ENCODE measurements at places on chromosomes 3 and 15.
A peak's percentile ranks its signal among the peaks of the same experiment; 100 is the strongest.

DNA sequence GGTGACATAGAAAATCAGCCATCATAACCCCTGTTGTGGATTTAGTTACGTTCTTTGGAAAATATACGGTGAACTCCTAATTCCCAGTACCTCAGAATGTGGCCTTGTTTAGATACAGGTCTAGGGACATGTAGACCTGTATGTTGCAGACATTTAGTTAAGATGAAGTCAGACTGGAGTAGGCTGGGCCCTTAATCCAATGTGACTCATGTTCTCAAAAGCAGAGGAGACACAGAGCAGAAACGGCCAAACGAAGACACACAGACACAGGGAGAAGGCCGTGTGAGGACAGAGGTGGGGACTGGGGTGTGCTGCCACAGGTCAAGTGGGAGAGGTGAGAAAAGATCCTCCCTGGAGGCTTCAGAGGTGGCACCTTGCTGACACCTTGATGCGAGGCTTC lies 119.0 kb upstream of the PROK2 start:
- no peak for DNase-seq

DNA sequence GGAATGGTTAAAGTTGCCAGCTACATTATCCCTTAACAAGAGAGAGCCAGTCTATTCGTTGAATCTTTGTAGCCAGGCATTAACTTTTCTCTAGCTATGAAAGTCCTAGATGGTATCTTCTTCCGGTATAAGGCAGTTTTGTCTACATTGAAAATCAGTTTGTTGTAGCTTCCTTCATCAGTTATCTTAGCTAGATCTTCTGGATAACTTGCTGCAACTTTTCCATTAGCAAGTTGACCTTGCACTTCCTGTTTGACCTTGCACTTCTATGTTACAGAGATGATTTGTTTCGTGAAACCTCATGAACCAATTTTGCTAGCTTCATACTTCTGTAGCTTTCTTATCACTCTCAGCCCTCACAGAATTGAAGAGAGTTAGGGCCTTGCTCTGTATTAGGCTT lies 24.1 kb downstream of the TOPAZ1 start:
- DNase-seq = no peak

DNA sequence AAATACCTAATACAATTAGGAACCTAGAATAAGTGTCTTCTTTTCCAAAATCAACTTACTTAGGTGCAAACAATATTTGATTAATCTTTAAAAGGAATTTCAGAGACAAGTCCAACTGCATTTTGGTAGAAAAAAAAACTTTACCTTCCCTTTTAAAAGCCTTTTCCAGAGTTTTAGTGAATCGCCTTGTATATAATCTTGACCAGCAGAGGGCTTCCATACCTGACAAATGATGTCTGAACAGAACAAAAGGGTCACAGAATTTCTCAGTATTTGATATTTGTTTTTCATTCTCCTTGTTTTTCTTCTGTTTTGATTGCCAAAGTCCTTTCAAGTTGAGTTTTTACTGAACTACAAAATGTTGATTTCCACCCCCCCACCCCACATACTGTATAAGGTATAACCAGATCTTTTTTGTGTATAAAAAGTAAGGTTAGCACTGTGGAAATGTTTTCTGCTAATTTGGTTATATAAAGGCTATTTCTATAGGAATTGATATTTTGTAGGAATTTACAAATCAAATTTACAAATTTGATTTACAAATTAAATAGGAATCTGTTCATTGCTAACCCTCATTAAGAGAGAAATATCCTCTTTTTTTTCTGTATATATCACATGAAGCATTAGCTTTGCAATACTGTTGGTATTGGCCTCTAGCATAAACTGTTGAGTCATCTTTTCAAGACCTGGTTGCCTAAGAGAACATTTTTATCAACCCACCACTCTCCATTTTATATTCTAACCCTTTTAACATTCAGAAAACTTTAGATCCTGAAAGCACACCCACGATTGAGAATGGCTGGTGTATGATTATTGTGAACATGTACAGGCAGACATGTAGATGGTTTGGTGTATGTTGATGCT lies 464.1 kb upstream of the RARB start:
- no peak for DNase-seq

GRCh38 chr3:167657684-167658225 lies 4.0 kb upstream of the WDR49 start:
- DNase-seq = no peak

GRCh38 chr3:143769616-143770015 lies 78.7 kb downstream of the SLC9A9 start:
- DNase-seq = no peak

DNA sequence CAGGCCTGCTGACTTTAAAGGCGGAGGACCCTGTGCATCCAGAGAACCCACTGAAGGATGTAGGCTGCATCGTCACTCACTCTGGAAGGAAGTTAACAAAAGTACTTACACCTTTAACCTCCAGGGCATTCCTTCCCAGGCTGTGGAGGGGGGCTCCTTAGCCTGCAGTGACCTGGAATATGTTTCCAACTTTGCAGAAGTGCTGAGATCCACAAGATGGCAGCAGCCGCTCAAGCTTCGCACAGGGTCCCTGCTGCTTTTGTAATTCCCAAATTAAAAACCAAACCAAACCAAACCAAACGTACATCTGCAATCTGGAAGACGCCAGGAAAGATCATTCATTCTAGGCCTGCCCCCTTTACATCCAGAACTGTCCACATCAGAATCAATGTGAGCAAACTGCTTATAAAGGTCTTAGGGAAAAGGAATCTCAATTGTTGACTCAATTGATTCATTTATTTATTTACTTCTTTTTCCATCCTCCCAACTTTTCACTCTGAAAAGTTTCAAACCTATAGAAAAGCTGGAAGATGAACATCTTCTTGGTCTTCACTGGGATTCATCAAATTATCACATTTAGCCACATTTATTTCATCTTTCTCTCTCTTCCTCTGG lies 70.5 kb upstream of the KLHL25 start:
- peak; percentile 53 for DNase-seq

- no peak for DNase-seq
These were observed 408.2 kb upstream of the TGFBR2 start for GRCh38 chr3:30198162-30198561.

- no peak for DNase-seq
These were observed 3.1 kb downstream of the IFRD2 start for GRCh38 chr3:50289130-50289529.

DNA sequence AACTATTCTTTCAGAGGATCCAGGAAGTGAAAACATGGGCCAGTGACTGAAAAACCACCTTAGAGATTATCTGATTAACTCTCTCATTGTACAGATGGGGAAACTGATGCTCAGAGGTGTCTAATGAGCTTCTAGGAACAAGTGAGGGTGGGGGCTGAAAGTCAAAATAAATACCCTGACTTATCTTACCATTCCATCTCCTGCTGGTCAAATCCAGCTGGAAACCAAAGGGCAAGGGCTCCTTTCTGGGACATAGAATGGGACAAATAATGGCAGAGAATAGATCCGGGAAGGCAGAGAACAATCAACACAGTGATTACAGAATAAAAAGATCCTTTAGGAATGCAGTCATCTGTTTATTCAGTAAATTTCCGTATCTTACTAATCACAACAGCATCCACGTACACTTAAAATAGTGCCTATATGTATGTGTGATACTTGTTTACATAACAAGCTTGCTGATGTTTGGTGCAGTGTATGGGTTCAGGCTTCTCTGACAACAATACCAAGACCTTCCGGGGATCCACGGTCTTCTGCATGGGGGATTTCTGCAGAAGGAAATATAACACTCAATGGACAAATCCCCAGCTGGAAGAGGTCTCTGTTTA lies 173.2 kb downstream of the THSD4 start:
- DNase-seq = no peak

GRCh38 chr3:72368331-72368975 lies 479.8 kb downstream of the SHQ1 start:
- no peak for DNase-seq

DNA sequence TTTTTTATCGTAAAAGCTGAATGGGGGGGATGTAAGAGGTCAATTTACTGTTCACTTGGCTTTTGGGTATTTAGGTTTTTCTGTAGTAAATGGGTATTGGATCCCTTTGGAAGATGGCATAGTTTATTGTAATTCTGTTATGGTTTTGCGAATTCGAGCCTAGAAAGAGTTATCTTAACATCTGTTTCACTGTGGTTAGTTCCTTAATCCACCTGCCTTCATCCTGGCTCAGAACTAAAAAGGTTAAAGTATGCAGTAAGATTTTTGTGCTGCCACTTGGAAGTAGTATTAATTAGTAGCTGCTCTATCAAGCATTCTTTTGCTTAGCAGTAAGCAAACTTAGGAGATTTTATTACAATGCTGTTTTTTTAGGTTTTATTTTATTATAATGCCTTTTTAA lies 62.4 kb downstream of the ARIH1 start:
- DNase-seq = no peak

DNA sequence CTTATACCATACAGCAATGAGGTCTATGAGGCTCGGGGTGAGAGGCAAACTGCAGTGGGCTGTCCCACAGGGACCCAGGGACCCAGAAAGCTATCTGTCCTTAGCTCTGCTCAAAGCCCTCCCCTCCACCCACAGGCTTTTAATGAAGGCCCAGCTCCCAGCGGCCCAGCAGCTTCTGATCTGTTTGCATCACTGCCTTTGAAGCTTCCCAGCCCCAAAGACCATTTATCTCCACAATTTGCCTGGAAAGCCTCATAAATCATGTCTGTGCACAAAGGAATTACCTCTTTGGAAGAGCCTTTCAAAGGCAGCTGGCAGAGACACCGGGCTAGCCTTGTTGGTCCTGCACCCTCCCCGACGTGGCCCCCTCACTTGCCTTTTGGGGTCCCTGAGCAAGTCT lies 123.9 kb downstream of the RAB11A start:
- DNase-seq = no peak

- DNase-seq = no peak
These were observed 422.1 kb downstream of the GRM7 start for GRCh38 chr3:7282988-7283387.

DNA sequence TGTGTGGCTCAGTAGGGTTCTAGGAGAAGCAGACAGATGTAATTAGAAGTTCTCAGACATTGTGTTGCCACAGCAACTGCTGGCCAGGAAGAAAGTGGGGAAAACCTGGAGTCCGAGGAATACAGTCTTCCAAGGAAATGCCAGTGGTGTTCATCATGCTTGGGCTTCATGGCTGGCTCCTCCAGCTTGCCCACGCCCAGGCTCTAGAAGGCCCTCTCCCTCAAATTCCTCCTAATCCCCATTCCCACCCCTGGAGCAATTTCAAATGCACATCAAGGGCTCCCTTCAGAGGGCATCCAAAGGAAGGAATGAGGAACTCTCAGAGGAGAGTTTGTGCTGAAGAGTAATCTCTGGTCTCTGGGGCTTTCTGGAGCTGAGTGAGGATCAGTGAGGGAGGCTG lies 21.9 kb downstream of the FSTL1 start:
- DNase-seq = no peak

- no peak for DNase-seq
These were observed 80.4 kb downstream of the IQCH start for GRCh38 chr15:67335026-67335425.

DNA sequence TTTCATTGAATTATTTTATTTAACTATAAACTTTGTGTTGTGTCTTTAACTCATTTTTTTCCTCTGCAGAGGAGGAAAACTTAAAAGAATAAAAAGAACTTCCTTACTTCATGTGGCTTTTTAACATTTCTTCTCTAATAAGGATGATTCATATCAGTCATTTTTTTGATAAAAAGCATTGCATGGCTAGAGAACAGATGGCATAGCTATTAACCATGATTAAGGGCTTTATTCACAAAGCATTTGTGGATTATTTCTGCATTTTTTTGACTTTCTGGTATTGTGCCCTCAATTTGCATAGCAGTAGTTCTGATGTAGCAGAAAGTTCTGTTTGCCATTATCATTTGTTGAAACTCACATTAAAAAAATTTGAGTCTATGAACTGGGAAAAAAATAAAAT lies 540.8 kb downstream of the SI start:
- no peak for DNase-seq

GRCh38 chr3:120742849-120743365 lies 363 bp downstream of the GTF2E1 start:
- DNase-seq = no peak

DNA sequence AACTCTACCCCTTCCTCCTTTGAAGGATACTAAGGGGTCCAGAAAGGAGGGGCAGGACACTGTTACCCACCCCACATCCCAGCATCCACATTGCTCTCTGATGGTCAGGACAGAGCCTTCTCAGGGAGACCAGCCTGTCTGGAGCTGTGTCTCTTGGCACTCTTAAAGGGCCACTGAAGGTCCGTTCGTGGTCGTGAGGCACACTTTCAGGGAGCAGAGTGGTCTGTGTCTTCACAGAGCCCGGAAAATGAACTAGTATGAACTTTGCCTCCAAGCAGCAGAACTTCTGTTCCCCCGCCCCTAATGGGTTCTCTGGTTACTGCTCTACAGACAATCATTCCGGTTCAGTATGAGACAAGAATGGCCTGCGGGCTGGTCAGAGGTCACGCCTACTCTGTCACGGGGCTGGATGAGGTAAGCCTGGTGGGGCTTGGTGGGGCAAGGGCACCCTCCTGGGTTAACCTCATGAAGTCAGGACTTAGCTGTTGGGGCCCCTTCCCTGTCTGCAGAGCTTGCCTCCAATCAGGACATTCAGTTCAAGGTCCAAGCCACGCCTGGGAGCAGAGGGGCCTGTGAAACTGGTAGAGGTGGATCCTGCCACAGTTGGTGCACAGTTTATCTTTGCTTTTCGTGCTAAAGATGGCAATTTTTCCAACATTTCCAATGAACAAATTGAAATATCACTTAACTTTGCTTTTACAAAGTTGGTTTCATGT lies 33.2 kb downstream of the CAPN3 start:
- no peak for DNase-seq

- DNase-seq = no peak
These were observed 211.1 kb upstream of the ADAMTS9 start for GRCh38 chr3:64898941-64899340.

DNA sequence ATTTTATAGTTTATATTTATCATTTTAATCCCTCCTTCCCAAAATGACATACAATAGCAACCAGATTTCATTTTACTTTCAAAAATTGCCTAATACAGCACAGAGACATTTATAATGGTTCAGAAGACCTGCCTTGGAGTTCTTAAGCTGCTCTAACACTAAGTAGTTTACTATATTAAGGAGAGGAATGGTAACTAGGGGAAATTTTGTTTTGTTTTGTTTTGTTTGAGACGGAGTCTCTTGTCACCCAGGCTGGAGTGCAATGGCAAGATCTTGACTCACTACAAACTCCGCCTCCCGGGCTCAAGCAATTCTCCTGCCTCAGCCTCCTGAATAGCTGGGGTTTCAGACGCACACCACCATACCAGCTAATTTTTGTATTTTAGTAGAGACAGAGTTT lies 22.8 kb upstream of the CCDC50 start:
- no peak for DNase-seq

DNA sequence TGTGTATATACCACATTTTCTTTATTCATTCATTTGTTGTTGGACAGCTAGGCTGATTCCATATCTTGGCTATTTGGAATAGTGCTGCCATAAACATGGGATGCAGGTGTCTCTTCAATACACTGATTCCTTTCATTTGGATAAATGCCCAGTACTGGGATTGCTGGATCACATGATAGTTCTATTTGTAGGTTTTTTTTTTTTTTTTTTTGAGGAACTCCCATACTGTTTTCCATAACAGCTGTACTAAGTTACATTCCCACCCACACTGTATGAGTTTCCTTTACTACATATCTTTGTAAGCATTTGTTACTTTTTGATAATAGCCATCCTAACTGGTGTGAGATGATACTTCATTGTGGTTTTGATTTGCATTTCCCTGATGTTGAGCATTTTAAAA lies 437.7 kb downstream of the DIPK2A start:
- DNase-seq = no peak

Data from GM13977 (cell line).